ENCODE measurements at places on chromosomes 1 and 21.

DNA sequence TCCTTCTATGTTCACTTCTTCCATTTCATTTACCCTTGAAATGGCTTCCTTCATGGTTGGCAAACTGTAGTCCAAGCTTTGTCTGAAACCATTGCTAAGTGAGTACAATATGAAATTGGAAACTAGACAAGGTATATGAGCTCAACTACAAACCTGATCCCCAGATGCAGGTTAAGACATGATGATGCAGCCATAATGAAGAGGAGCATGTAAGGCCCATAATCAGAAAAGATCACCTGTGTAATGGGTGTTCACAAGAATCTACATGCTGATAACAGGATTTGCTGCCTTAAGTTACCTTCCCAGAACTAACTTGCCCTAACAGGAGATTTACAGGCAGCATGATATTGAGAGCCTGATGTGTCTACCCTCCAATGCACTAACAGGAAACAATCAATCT lies 153.9 kb downstream of the KCNH1 start:
- no peak for DNase-seq

DNA sequence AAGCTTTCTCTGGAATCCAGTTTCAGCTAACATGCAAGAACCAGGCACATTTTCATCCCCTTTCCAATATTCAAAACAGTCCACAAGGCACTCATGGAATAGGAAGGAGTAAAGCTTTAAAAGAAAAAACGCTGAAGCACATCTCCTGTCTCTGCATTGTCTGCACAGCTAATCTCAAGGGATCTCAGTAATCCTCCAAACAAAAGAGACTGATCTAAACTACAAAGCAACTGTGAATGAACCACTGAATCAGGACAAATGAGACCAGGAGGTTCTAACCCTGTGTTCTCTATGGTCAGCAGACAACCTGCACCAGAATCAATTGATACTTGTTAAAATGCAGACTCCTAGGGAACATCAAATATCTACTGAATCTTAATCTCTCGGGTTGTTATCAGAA lies 399.0 kb downstream of the HHAT start:
- no peak for DNase-seq

DNA sequence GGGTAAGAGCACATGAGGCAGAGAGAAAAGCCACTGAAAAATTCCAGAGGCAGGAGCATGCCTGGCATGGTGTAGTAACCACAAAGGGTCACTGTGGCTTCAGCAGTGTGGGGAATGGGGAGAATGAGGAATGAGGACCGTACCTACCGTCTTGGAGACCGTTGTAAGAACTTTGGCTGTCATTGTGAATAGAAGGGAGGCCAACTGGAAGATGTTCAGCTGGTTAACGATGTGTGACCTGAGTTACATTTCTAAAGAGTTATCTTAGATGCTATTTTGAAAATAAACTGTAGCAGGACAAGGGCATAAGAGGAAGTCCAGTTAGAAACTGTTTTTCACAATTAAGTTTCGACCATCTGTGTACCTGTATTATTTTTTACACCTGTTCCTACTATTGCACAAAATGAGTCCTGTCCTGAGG lies 365.5 kb upstream of the SGIP1 start:
- no peak for DNase-seq

DNA sequence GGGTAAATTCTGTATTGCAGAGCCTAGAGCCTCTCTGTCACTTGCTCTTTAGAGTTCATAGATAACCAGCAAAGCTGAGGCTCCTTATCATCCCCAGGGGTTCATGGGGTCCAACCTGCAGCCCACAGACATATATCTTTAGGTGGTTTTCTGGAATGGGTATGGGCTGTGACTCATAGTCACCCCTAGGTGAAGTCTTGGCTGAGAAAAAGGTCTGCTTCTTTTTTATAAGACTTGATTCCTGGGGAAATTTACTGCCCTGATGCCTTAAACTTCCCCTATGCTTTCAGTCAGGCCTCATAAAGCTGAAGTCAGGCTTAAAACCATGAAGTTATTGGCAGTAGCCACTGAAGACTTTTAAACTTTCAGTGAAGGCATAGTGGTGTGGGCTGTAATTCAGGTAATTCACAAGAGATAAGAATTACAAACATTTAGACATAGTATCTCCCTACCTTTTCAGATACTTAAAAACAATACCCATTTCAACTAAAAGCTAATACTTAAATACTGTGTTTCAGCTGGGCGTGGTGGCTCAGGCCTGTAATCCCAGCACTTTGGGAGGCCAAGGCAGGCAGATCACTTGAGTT lies 46.8 kb downstream of the MACO1 start:
- no peak for DNase-seq

GRCh38 chr1:198234520-198235251 lies 77.9 kb downstream of the NEK7 start:
- DNase-seq, result no peak

All from activated naive CD4-positive, alpha-beta T cell (primary cell).